ENCODE measurements at places on chromosomes 5 and 9.

DNA sequence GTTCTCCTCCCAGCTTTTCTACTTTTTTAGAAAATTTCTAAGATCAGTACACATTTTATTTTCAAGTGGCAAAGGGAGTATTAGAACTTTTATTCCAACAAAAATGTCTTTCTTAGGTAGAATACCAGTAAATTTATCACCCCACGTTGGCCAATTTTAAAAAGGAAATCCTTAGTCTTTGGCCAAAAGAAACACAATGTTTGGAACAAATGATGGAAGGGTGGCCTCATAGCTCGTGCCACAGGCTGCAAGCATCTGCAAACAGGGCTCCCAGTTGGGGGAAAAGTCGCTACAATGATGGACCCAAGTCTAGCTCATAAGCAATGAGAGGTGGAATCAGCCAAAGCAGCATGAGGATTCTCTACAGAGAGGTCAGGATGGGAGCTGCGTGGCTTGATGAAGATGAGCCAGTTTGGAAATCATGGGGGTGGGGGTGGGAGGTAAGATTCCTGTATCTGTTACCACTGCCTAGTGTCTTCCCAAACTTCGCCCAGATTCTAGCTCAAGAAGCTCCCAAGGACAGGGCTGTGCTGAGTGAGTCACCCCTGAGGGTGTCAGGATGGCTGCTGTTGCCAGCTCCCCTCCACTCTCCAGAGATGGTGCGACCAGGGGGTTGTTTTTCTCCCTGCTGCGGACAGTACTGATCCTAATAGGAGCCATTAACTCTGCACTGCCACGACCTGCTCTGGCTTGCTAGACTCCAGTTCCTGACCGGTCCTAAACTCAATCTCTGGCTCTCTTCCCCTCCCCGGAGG is 75.6 kb downstream of the DCP2 start:
- no peak for DNase-seq

GRCh38 chr9:111438541-111439235 is 45.5 kb downstream of the ECPAS start:
- peak; percentile 79 for DNase-seq

- no peak for DNase-seq
These were observed 577 bp downstream of the RNF145 start for GRCh38 chr5:159208514-159209437.

DNA sequence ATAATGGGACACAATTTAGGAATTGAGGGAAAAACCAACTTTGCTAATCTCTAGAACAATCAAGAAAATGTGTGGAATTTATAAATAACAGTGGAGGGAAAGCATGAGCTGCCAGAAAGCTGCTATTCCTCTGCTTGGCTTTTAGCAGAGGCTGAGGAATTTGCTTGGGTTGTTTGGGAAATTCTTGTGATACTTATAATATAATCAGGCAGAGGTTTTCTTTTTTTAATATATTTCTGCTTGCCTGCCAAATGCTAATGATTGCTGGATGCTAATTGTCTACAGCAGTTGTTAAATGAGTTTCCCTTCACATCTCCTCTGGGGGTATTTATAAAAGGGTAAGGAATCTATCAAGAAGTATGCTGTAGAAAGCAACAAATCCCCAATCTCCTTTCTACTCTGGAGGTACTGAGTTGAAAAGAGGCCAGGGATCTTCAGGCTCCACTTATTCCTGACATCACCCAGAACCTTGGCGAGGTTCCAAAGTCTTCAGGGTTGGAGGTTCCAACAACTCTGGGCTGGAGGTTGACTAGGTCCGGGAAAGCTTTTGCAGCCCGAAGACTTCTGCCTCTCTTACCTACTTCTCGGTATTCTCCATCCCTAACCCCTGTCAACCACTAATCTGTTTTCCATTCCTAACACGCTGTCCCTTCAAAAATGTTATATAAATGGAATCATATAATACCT is 60.4 kb upstream of the TMED7 start:
- peak; percentile 45 for DNase-seq

DNA sequence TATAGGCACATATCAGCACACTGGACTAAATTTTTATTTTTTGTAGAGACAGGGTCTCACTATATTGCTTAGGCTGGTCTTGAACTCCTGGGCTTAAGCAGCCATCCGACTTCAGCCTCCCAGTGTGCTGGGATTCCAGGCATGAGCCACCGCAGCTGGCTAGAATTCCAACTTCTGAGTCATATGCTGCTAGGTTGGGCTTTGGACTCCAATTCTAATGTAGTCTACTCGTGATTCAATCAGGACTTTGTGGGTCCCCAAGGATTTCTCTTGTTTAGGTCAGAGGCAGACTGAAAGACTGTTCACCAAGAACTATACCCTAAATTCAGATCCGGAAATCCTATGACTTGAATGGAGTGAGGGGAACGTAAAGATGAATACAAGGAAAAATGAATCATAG is 68.2 kb upstream of the CHD1 start:
- DNase-seq: no peak

DNA sequence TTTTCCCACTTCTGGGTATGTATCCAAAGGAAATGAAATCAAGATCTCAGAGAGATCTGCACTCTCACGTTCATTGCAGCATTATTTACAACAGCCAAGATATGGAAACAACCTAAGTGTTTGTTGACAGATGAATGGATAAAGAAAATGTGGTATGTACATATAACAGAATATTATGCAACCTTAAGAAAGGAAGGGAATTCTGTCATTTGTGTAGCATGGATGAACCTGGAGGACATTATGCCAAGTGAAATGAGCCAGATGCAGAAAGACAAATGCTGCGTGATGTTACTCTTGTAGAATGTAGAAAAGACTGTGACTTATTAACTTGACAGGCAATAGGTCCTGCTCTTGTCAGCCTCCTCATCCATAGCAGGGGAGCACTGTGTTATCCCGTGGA is 31.4 kb downstream of the PPARGC1B start:
- no peak for DNase-seq
